Left renal pelvis (tissue), 4 donors: ENCODE measurements at places on chromosomes 3 and 15.

GRCh38 chr15:74889390-74889882 lies 406 bp upstream of the MPI start:
- DNase-seq: no peak

- no peak for DNase-seq
Observed at GRCh38 chr3:20930034-20930433, 744.0 kb upstream of the SGO1 start.

GRCh38 chr15:75620841-75621391 lies 4.6 kb downstream of the SNUPN start:
- DNase-seq: no peak

- DNase-seq: no peak
Observed at GRCh38 chr3:84974347-84974746, 15.6 kb downstream of the CADM2 start.
